Femur (tissue), 1 donor: ENCODE measurements at places on chromosomes 11 and 22.

DNA sequence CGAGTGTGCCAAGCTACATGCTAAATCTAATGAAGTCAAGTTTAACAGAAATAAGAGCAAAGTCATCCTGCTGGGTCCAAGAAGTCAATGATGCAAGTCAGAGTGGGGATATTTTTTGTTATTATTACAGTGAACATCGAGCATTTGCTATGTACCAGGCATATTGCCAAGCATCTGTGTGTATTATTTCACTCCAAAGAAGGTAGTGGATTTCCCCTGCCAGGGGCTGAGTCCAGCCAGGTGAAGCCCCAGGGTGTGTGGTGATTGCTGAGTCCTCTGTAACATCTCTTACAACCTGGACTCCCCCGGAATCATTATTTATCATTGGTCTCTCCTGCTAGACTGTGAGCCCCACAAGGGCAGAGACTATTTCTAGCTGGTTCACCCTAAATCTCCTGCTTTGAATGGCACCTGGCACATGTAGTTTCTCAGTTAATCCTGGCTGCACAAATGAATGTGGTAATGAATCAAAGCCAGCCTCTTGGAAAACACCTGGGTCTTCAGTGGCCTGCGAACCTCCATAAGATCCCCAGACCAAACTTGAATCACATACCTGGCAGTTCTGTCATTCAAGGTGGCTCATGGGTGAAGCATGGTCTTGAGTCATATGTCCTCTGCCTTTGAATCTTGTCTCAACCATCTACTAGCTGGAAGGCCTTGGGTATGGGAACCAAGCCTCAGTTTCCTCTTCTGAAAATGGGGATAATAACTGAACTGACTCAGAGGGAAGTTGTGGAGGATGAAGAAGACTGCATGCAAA is 549.2 kb downstream of the MIAT start:
- no peak for DNase-seq

DNA sequence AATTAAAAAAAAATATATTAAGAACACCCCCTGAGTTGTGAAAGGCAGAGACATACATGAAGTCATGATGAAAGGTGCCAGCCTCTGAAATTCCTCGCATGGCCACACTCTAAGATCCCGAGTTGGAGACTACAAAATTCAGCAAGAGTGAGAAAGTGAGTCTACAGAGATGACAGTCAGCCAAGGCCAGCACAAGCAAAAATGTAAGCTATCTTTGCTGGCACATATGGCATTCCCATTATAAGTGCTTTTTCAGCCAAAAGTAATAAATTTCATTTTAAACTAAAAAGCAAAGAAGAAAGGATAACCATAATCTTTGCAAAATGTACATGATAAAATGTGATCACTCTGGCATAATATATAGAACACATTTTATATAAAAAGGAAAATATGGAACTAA is 40.6 kb downstream of the FANCF start:
- no peak for DNase-seq

DNA sequence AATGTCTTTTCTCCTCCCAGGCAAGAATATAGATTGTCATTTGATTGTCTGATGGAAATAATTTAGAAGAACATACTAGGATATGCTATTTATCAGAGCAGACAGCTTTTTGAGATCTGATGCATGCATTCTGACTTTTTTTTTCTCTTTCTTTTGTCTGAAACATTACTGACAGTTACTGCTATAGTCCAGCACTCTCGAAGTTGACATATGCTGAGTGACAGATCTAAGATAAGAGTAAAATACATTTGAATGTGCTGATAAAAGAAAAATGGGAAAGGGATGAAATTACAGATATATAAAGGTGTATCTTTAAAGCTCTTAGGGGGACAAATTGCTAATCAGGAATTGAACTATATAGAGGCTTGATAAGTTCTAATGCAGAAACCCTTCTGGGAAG is 753.8 kb upstream of the TENM4 start:
- no peak for DNase-seq

DNA sequence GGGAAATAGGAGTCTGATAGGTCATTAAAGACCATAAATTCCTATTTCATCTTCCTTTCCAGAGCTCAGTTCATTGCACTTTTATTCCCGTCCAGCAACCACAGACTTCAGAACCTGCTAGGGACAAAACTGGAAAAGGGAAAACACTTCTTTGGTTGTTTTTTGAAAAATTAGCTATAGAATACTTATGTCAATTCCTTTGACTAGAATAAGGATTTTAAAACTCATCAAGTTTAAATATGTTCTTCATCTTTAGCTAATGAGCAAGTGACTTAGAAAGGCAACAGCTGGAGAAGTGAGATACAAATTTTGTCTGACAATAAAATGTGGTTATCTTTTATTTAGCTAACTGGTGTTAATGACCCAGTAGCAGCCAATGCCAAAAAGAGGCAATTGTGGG is 206.9 kb downstream of the SOX6 start:
- no peak for DNase-seq

DNA sequence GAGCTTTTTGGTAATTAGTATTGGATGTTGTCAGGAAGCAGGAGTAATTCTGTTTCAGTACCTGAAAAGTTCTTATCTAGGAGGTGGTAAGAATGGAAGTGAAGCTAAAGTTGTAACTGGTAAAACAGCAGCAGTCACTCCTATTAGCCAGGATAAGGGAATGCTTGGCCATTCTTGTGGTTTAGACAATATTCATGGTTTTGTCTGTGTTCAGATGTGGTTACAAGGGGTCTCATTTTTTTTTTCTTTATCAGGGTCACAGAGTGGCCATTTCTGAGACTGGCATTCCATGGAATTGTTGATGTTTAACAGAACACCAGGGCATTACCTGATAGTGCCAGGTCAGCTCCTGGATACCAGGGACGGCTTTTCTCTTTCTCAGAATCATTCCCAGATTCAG is 23.8 kb downstream of the TAF1D start:
- no peak for DNase-seq

- no peak for DNase-seq
These were observed 226.6 kb upstream of the TENM4 start for GRCh38 chr11:79667380-79667779.

DNA sequence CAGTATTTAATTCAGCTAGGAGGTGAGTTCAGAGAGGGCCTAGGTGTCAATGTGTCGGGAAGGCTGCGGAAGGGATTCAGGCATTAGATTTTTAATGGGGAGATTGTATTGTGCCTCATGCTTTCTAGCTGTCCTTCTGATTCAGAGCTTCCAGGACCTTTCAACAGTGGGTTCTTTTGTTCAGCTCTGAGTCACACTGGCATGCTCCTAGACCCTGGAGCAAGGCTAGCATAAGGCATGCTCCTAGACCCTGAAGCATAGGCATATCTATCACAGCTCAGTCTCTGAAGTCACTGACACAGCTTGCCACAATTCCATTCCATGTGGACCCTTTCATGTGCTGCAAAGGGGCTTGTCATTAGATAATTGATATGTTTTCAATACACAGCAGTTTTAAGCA is 396.9 kb downstream of the RAB38 start:
- no peak for DNase-seq

DNA sequence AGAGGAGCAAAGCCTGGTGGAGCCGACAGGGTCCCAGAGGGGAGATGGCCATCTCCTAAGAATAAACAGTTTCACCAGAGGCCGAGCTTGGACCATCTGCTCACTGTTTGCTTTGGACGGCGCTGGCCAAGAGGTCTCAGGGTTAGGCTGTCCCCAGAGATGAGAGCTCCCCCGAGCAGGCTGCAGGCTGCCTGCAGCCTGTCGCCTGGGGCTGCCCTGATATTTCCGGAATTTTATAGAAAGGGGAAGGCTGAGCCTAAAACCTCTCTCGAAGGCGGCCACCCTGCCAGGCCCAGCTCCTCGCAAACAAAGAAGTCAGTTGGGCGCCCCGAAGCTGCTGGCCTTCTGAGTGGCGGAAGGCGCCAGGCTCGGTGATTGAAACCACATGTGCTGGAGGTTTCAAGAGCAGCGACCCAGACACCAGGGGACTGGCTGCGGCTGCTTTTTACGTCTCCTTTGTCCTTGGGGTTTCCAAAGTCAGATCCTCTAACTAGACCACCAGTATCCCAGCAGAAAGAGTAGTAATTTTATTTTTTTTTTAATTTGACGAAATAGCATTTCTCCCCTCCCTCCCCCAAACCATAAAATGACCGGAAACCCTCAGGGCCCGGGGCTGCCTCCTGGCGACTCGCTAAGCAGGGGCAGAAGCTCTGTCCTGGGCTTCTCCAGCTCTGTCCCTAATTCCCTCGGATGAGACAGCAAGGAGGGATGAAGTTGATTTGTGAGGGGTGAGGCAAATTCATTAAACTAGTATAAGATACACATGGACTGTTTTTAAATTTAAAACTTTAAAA is 57.4 kb downstream of the CLMP start:
- peak; percentile 92 for DNase-seq

GRCh38 chr11:44475114-44475686 is 90.3 kb upstream of the CD82 start:
- DNase-seq = no peak

DNA sequence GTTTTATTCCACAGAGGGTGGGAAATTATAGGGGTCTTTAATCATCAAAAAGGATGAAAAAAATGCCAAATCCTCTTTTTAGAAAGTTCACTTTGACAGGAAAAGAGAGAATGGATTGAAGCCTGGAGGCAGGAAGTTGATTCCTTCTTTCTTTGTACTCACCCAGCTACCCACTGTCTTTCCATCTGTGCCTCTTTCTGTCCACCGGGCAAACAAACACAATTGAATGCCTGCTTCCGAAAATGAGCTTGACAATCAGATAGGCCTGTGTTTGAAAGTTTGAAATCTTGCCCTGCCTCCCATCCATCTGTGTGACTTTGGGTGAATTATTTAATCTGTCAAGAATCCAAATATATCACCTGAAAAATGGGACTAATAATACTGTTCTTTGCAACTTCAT is 81.1 kb downstream of the SCN3B start:
- DNase-seq = no peak

- DNase-seq = no peak
These were observed 6.2 kb upstream of the ANKRD13D start for GRCh38 chr11:67282876-67283371.

- peak; percentile 70 for DNase-seq
These were observed 181.5 kb upstream of the E2F8 start for GRCh38 chr11:19422276-19422675.

DNA sequence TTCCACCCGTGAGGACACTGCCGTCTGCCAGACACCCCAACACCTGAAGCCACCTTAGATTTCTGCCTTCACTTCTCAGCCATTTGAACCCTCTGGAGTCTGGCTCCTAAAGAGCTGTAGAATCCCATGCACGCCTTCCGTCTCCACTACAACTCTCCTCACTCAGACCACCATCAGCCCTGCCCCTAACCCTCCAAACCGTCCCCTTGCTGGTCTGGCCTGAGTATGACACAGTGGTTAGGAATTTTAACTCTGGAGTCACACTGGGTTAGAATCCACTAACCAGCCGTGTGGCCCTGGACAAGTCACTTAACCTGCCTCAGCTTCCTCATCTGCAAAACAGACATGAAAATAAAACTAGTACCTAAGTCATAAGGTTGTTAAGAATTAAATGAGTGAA is 3.0 kb downstream of the CNIH2 start:
- DNase-seq = no peak

- no peak for DNase-seq
These were observed 10.6 kb upstream of the GNB1L start for GRCh38 chr22:19865141-19865829.

DNA sequence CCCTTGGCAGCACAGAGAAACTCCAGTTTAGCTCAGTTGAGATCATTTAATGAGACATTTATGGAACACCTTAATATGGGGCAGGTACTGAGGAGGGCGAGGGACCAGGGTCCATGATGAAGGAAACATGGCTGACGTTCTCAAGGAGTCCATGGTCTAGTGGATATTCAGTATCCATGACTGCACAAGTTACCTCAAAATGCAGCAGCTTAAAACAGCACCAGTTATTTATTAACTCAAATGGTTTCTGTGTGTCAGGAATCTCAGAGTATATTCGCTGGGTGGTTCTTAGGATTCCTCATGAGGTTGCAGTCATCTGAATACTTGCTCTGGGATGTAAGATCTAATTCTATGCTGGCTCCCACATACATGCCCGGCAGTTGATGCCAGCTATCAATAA is 346.8 kb downstream of the LARGE1 start:
- no peak for DNase-seq

- DNase-seq = peak; percentile 81
These were observed 2.6 kb upstream of the LTBP3 start for GRCh38 chr11:65560555-65561418.

DNA sequence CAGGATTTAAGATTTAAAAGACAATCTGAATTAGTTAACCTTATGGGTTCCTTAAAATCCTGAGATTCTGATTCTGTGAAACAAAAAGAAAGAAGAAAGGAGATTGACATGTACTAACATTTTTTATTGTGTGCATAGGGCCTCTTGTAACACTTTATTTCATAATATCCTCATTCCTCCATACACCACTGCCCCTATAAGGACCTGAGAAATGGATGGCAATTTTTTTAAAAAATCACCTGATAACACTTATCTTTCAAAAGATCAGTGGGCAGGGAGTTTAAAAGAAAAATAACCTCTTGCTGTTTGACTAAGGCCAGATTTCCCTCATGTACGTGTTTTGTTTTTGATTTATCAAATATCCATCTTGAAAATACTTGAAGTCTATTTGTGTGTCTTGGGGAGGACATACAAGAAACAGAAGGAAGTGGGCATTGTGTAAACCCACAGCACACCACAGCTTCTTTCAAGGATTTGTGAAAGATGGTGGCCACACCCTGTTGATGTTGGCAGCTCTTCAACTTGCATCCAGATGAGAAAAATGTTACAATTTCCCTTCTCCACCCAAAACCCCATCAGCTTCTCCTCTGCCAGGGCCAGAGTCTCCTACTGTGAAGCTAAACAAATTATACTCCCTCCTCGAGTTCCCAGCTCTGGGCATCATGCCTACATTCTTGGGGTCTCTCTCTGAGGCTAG is 35.0 kb upstream of the MPEG1 start:
- DNase-seq = peak; percentile 84

- DNase-seq = no peak
These were observed 86.1 kb upstream of the ZBED5 start for GRCh38 chr11:10943968-10944367.

DNA sequence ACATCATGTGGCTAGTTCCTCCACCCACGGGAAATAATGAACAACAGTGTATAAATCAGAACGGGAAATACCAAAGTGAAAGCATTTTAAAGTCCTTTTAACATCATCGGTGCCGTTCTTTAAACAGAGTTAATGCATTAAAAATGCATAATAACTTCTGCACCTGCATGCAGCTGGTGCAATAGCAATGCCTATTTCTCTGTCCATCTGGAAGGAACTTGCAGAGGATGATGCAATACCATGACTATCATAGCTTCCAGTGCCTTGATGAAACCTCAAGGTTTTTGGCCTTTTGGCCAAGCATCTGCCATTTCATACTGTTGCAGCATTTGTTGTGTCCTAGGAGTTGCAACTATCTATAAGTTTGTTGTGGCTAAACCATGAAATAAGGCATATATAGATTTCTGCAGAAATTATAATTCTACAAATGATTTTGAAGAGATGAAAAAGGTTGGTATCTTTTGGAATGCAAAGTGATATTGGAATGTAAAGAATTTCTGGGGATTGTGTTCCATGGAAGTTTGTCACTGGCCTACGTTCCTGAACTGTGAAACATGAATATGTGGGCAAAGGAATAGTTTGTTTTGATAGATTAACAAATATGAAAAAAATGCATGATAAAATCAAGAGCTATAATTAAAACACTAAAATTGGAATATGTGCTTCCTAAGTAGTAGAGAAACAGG is 9.8 kb upstream of the EIF3F start:
- no peak for DNase-seq
